ENCODE measurements at places on chromosomes 12 and 14. TPM values are rescaled to one million over a fixed set of nuclear protein-coding genes. Genes with fewer than 3 reads are reported as not detected.
A peak's percentile ranks its signal among the peaks of the same experiment; 100 is the strongest.

Gene TMPRSS12
- not detected for total RNA-seq

Gene RASAL1
- 6.7 TPM for total RNA-seq

Gene MMAB
- total RNA-seq = 25.5 TPM

Gene ASB2
- 45.6 TPM for total RNA-seq

Gene ADAM21
- total RNA-seq = not detected

Gene ZNF219
- total RNA-seq = 11.2 TPM

Gene LTB4R2
- total RNA-seq = 21.5 TPM

Gene CACNA1C
- total RNA-seq = 0.14 TPM

Gene CCDC91
- 17.6 TPM for total RNA-seq

GRCh38 chr12:67958187-67958586 is 31.1 kb upstream of the IFNG-AS1 start:
- no peak for DNase-seq
- H3K27ac ChIP-seq = no peak overlapping the region
- H3K36me3 ChIP-seq = no peaks in the 10 kb centered on the region
- no peaks in the 10 kb centered on the region for H3K4me1 ChIP-seq

GRCh38 chr12:105705765-105706164 is 375.3 kb downstream of the C12orf75 start:
- H3K27me3 ChIP-seq = no peaks in the 10 kb centered on the region
- H3K27ac ChIP-seq = no peak overlapping the region
- DNase-seq = no peak

GRCh38 chr12:8584004-8584403 is 28.7 kb downstream of the AICDA start:
- H3K4me3 ChIP-seq = no peak overlapping the region
- H3K36me3 ChIP-seq = no peaks in the 10 kb centered on the region
- peaks cover 9% of the 10 kb centered on the region for H3K4me1 ChIP-seq
- no peak for DNase-seq
- H3K27ac ChIP-seq = no peak overlapping the region
- H3K27me3 ChIP-seq = no peaks in the 10 kb centered on the region

GRCh38 chr12:51792417-51792816 is 56.1 kb downstream of the FIGNL2 start:
- H3K27me3 ChIP-seq = no peaks in the 10 kb centered on the region
- H3K36me3 ChIP-seq = no peaks in the 10 kb centered on the region
- H3K27ac ChIP-seq = no peak overlapping the region
- H3K4me1 ChIP-seq = no peaks in the 10 kb centered on the region
- DNase-seq = no peak

DNA sequence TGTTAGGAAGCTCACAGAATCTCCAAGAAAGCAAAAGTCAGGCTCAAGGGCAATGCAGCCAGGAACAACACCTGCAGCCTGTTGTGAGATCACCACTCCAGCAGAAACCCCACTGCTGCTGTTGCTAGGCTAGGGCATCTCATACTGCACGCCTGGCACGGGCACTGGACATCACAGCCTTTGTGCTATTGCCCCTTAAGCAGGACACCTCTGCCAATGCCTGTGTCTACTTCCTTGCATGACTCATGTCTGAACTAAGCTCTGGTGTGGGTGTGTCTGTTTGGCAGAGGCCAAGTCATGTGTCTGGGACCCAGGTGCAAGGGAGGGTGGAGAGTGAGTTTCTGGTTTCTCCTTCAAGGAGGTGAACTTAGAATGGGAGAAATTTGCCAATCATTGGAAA is 10.0 kb upstream of the DDX47 start:
- peaks cover 54% of the 10 kb centered on the region for H3K4me1 ChIP-seq
- peak; percentile 54 for DNase-seq
- H3K36me3 ChIP-seq = no peaks in the 10 kb centered on the region
- H3K27me3 ChIP-seq = no peaks in the 10 kb centered on the region
- H3K27ac ChIP-seq = no peak overlapping the region
- peak overlapping the region; percentile 57 for H3K4me3 ChIP-seq

- DNase-seq = no peak
- H3K27me3 ChIP-seq = peaks cover 4% of the 10 kb centered on the region
- no peak overlapping the region for H3K4me3 ChIP-seq
- no peaks in the 10 kb centered on the region for H3K36me3 ChIP-seq
- no peak overlapping the region for H3K27ac ChIP-seq
- H3K4me1 ChIP-seq = no peaks in the 10 kb centered on the region
These were observed 15.8 kb upstream of the ERGIC2 start for GRCh38 chr12:29396774-29397173.

DNA sequence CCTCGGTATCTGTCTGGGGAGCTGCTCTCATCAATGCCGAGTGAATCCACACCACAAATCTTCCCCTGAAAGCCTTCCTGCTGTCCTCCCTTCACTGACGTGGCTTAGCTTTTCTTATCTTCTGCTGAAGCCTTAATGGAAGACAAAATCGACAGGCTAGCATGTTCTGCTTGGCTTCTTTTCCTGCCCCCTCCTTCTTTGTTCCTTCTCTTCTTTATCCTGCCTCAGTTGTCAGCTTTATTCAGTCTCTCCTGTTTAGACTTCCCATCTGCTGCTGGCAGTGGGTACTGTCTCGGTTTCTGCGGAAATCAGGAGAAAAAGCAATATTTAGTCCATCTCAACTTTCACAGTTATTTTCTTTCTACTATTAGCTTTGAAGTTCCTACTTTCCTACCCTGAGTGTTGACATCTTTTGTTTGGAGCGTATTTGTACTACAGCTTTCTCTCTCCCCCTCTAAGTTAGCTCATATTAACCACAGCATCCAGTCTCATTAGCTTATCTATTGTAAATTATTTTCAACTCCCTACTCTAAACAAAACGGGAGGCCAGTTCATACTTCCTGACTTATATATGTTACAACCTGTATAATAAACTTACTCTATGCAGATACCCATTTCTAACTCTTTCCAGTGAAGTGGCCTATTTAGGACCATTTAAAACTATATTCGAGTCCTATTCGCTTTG is 226.0 kb downstream of the DACT1 start:
- DNase-seq = no peak
- no peaks in the 10 kb centered on the region for H3K27me3 ChIP-seq
- H3K36me3 ChIP-seq = peaks cover 7% of the 10 kb centered on the region
- H3K27ac ChIP-seq = no peak overlapping the region
- no peaks in the 10 kb centered on the region for H3K4me1 ChIP-seq
- H3K4me3 ChIP-seq = no peak overlapping the region

GRCh38 chr12:48263617-48264016 is 60.5 kb upstream of the OR10AD1 start:
- H3K27ac ChIP-seq = no peak overlapping the region
- no peak for DNase-seq
- H3K4me1 ChIP-seq = no peaks in the 10 kb centered on the region

DNA sequence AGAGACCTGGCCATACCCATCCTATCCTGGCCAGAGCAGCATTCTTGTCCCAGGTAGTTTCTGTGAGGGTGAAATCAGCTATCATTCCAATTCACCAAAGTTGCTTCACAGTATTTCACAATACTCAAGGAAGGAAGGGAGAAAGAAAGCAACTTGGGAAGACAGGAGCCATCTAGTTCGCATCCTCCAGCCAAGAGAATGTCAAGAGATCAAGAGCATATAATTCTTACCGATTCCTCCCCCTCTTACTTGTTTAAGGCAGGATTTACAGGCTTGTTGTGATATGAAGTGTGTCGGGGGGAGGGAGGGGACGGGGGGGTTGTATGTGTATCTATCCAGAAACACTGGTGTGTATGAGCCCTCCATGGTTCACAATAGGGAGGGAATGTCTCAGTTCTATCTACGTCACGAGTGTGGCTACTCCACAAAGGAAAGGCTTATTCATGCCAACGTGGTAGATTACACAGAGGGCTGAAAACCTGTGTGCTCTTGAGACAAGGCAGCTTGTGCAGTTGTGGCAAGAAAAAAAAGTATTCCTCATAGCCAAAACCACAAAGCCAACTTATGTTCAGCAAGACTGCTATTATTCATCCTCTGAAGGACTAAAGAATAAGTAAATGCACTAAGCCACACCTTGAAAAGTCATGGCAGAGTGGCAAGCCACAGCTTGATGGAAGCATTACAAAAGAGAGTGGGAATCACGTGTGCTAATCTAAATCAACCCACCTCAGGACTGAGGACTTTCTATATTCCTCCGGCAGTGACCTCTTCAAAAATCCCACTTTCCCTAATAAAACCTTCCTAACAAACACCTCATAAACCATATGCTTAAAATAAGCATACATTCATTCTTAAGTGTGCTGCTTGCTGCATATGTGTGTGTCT is 35.0 kb downstream of the CORO1C start:
- no peaks in the 10 kb centered on the region for H3K27me3 ChIP-seq
- H3K36me3 ChIP-seq = peaks cover 11% of the 10 kb centered on the region
- DNase-seq = peak; percentile 39

DNA sequence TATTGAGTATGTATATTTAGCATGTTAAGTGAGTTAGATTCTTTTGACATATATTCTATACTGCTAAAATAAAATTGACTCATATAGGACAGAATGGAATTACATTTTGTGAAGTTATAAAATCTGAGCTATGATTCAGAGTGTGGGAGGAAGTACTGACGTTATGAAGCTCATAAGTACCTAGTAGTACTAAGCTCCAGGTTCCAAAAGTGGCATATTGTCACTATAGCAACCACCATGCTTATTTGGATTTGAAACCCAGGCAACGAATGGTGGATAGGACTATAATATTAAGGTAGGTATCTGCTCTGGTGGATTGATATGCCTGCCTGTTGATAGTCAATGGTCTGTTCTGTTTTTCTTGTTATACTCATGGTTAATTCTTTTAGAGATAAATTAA is 2.2 kb upstream of the FBXO33 start:
- no peak overlapping the region for H3K27ac ChIP-seq
- no peaks in the 10 kb centered on the region for H3K36me3 ChIP-seq
- peaks cover 30% of the 10 kb centered on the region for H3K4me1 ChIP-seq
- no peak for DNase-seq

DNA sequence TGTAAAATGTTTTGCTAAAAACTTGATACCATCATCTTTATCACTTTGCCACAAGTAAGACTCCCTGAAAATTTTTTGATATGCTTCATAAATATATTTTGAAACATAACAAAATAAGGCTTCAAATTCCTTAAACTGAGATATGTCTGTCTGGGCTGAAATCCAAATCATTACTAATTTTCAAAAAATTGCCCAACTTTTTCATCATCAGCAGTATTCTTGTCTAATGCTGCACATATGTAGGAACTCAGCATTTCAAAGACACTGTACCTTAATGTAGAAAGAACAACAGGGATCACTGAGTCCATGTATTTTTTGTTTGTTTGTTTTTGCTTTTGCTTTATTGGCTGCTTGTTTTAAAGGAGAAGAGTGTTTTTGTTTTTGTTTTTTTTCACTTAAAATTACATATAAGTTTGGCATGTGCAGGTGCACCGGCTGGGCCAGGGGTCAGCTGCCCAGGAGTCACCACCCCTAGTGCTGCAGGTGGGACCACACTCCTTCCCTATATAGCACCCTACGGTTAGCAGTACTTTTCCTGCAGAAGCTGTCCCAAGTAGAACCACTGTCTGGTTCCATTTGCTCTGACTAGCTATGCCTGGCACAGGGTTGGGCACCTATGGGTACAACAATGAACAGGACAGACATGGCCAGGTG is 231.2 kb downstream of the PIK3C2G start:
- no peak overlapping the region for H3K27ac ChIP-seq
- H3K4me1 ChIP-seq = no peaks in the 10 kb centered on the region
- H3K4me3 ChIP-seq = no peak overlapping the region
- no peaks in the 10 kb centered on the region for H3K27me3 ChIP-seq

DNA sequence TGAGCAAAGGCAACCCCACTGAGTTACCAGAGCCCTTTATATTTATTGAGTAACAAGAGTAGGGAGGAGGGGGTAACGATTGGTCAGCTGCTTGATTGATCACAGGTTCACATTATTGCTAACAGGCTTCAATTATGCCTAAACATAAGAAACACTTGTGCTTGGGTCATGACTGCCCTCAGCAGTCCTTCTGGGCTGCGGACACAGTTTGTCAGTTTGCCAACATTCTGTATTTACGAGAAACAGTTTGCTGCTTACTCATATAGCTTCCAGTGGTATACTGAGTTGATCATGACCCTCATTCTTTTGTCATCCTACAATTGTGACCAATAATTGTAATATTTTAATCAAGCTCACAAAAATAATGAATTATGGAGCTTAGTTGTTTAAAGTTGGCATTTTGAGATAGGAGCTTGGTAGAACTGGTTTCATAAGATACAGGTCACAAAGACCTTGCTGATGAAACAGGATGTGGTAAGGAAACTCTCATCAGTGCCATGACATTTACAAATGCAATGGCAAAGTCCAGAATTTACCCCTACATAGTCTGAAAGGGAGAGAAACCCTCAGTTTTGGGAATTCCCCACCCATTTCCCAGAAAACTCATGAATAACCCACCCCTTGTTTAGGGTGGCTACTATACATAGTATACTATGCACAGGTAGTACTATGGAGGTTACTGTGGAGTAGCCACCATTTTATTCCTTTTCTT is 1421.0 kb upstream of the FLRT2 start:
- no peaks in the 10 kb centered on the region for H3K4me1 ChIP-seq
- DNase-seq = no peak
- H3K36me3 ChIP-seq = no peaks in the 10 kb centered on the region
- H3K27ac ChIP-seq = no peak overlapping the region
- H3K4me3 ChIP-seq = no peak overlapping the region
- H3K27me3 ChIP-seq = no peaks in the 10 kb centered on the region

DNA sequence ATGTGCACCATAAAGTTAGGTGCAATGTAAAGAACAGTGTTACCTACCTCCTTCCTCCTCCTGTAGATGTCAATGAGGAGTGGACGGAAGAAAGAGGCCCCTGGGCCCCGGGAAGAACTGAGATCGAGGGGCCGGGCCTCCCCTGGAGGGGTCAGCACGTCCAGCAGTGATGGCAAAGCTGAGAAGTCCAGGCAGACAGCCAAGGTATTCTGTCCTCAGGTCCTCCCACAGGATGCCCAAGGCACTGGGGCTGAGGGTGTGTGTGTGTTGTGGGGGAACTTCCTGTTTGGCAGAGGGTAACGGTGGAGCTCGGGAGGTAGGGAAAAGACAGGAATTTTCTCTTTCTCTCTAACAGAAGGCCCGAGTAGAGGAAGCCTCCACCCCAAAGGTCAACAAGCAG is 6.4 kb downstream of the ATN1 start:
- peak overlapping the region; percentile 90 for H3K27ac ChIP-seq
- no peak overlapping the region for H3K4me3 ChIP-seq
- no peaks in the 10 kb centered on the region for H3K27me3 ChIP-seq
- H3K4me1 ChIP-seq = peaks cover 85% of the 10 kb centered on the region
- DNase-seq = no peak

DNA sequence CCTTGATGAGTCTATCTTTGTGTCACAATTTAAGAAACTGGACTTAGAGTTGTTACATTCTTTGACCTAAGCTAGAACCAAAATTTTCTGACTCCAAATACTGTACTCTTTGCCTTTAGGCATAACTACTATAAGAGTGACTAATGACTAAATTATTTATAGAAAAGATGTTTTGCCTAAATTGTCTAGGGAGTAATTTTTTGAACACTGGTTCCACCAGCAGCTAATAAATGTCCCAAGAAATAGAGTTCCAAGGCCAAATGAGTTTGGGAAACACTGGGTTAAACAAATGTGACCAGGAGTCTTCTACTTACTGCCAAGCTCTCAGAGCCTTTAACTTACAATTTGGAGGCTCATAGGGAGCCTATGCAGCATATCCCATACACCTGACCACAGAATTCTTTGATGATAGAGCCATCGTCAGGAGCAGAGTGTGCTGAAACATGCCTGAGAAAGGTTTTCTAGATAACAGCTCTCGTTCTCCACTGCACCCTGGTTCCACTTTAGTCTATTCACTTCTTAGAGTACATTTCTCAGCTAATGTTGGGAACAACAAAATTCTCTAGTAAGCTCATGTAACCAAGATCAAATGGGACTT is 215.9 kb upstream of the HMGA2 start:
- H3K36me3 ChIP-seq = no peaks in the 10 kb centered on the region
- H3K27me3 ChIP-seq = peaks cover 13% of the 10 kb centered on the region
- H3K4me3 ChIP-seq = no peak overlapping the region
- H3K4me1 ChIP-seq = no peaks in the 10 kb centered on the region
- H3K27ac ChIP-seq = no peak overlapping the region
- no peak for DNase-seq

Measured in activated T-cell treated with anti-CD3 and anti-CD28 coated beads, Interleukin-2, amount 50 U/mL, for 72 hours (primary cell).